ENCODE measurements at places on chromosomes 4 and X.

- no peak for DNase-seq
Observed at GRCh38 chrX:10089378-10089795, 67.4 kb upstream of the CLCN4 start.

GRCh38 chr4:78710536-78710935, 65.6 kb upstream of the BMP2K start:
- DNase-seq = no peak

DNA sequence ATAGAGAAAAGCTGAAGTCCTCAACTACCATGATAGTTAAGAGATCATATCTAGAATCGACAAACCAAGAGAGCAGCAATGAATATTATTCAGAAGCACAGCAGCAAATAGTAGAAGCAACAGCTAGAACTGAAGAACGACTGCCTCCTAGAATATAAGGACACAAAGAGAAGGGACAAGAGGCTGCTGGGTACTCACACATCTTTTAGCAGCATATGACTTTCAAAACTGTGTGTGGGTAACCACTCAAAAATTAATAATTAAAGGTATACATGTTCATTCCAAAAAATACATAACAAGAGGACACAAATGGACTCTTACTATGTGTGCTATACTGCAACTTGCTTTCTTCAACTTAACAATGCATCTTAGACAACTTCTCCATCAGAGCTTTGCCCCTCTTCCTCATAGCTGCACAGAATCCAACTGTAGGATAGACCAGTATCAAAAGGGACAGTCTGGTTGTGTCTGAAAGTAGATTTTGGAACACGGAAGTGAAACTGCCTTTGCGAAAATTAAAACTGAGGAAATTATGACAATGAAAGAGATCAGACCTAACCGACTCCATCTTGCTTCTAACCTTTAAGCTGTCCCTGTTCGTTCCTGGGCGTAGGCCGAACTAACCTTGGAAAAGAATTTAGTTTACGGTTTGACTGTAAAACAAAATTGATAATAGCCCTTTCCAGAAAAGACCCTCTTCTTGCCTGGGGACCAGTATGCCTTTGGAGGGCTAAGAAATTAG, 125.7 kb downstream of the SH3KBP1 start:
- no peak for DNase-seq

- no peak for DNase-seq
Observed at GRCh38 chrX:96687776-96688175, 3.1 kb downstream of the DIAPH2 start.

- no peak for DNase-seq
Observed at GRCh38 chrX:118383120-118383519, 37.2 kb downstream of the WDR44 start.

DNA sequence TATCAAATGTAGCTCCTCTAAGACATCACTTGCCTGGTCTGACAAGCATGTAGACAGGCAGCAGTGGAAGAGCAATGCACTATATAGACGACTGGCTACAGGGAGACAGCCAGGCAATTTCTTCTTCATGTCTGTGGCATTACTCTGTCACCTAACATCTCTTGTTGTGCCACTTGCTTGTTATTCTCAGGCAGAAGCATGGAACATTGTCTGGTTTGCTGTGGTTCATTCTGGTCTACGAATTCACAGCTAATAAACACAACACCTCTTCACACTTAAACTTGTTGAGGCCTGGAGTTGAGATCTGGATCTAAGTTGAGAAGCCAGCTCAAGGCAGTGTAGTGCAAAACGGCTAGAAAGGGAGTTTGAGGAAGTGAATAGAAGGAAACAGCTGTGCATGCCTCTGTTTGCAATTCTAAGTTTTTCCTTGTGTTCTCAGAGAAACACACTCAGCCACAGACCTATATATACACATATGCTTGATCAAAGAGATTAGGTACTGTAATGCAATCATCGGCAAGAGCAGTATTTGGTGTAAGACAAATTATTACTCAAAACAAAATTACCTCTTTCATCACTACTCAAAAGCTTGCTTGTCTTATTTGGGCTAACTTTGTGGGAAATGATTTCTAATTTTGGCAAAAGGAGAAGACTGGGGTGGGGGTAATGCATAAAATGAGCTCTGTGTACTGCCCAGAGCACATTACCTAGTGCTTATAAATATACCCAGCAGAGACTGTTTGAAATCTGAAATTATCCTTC, 243.8 kb downstream of the PPP3CA start:
- no peak for DNase-seq

DNA sequence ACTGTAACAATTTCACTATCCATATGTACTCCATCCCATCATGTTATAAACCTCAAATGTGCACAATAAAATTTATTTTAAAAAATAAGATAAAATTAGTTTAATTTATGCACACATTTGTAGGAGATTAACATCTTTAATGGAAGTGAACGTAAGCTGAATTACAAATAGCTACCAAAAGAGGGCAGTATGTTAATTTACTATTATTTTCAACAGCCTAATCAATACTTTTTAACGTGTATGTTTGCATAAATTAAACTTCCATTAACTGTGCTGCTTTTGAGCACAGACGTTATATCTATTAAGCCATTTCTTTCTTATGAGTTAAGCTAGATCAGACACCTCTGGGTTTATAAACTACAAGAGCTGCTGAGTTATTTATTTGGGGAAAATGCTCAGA, 56.5 kb upstream of the PHKA2 start:
- no peak for DNase-seq

- DNase-seq = no peak
Observed at GRCh38 chr4:26937567-26937966, 76.9 kb downstream of the STIM2 start.

GRCh38 chrX:23557070-23557469, 110.2 kb upstream of the PRDX4 start:
- DNase-seq = no peak

DNA sequence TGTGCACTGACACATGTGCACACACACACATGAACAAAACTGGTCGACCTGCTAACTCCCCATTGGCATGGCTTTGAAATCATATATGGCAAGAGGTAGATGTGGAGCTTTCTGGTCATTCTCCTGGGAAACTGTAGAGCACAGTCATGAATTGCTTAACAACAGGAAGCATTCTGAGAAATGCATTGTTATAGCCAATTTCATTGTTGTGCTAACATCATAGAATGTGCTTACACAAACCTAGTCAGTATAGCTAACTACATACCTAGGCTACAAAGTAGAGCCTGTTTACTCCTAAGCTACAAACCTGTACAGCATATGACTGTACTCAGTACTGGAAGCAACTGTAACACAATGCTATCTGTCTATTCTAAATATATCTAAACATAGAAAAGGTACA, 134.2 kb upstream of the SH3RF1 start:
- DNase-seq = no peak

DNA sequence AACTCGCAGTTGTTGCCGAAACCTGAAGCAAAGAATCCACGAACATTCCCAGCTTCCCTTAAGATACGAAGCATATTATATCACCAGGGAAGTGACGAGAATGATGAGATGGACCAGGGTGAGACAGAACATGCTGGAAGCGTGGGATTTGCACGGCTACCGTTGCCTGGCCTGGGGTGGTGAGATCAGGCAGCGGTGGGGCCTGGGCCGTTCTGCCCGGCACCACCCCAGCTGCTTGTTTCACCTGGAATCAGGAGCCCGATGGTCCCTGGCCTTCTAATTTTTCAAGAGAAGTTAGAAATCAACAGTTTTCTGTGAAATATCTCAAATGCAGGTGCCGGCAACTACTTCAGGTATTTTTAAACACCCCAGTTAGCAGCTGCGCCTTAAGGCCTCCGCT, 5.7 kb downstream of the CLDN22 start:
- no peak for DNase-seq

GRCh38 chrX:319579-320125, 1.1 kb upstream of the GTPBP6 start:
- no peak for DNase-seq

- no peak for DNase-seq
Observed at GRCh38 chr4:109436504-109436903, 2.9 kb downstream of the SEC24B start.

- no peak for DNase-seq
Observed at GRCh38 chr4:107279733-107280132, 243.6 kb upstream of the DKK2 start.

DNA sequence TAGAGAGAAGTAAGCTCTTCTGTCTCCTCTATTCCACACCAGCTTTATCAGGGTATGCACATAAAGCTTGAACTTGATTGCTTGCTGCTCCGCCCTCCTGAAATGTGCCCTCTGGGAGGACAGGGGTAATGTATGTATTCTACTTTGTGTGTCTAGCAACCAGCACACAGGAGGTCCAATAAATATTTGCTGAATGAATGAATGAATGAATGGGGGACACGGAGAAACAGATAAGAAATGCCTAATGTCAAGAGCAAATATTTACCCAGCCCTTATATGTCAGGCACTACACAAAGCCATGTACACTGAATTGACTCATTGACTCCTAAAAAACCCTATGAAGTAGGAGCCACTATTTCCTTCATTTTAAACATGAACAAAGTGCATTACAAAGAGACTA, 2.3 kb upstream of the MSL3 start:
- no peak for DNase-seq

DNA sequence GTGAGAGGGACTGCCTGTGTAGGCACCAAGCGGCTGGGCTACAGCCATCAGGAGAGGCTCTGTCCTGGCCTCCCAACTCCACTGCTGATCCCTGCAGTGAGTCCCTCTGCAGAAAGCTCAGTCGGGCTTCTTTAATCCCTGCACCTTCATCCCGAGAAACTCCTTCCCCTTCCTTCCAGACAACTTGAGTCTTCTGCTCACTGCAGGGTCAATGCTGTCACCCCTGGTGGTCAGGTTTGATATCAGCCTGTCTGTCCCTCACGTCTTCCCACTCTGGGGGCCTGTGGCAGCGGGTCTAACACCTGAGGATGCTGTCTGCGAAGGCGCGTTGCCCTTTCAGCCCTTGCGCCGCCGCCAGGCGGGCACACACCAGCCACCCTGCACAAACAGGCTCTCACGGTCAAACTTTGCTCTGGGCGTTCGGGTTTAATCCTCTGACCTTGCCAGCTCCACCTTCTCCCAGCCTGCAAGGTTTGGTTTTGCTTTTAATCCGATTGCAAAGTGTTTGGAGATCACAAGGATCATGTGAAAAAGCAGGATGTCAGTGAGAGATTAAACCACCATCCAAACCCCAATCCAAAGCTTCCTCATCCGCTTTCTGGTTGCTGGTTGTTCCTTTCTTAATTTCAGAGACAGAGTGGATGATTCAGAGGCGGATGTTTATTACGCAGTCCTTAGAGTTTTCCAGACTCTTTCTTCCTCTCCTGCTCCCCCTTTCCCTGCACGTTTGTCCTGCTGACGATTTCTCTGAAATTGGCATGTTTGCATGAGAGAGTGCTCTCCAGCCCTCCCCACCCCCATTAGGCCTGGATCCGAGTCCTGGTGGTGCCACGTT, 74.8 kb upstream of the SLC34A2 start:
- DNase-seq = no peak

DNA sequence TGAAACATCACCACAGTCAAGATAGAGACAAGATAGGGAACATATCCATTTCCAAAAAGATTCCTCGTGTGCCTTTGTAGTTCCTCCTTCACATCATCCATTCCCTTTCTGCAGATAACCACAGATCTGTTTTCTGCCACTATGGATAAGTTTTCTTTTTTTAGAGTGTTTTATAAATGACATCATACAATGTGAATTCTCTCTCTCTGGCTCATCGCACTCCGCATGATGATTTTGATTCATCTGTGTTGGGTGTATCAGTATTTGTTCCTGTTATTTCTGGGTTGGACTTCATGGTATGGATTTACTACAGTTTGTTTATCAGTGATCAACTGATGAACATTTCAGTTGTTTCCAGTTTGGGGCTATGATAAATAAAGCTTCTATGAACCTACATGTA, 23.2 kb upstream of the ANXA3 start:
- no peak for DNase-seq

DNA sequence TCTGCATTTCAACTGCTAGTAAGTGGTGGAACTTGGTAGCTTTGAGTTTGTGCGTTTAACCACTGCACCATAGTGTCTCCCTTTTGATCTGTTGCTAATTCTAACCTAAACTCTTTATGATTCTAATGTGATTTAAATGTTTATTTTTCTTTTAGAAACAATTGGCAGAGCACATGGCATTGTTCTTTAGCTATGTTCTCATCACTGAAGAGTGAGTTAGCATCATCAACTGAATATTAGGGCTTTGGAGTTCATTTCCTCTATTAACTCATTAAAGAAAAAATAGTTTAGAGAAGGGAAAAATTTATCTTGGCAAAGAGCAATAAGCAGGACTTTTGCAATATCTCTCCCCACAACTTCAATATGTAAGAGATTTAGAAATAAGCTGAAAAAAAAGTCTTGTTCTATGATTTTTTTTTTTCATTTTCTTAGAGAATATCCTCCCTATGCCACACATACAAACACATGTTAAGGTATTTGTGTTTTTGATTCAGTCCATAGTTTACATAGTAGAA, 25.7 kb downstream of the CPEB2 start:
- no peak for DNase-seq

DNA sequence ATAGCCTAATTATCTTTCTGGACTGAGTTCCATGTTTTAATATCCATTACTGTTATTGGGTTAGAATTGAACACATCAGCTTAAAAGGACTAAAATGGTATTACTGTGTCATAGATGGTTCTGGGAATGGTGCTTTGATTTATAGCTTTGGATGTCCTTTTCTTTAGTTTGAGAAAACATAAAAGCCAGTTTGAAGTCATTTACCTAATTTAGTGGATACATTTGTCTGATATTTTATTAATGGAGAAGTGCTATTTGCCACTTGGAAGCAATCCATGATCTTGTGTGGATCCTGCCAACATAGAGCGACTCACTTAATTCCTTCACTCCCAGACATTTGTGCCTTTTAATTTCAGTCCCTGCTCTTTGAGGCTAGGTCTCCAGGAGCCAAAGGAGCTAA, 212.4 kb upstream of the PACRGL start:
- DNase-seq = no peak

DNA sequence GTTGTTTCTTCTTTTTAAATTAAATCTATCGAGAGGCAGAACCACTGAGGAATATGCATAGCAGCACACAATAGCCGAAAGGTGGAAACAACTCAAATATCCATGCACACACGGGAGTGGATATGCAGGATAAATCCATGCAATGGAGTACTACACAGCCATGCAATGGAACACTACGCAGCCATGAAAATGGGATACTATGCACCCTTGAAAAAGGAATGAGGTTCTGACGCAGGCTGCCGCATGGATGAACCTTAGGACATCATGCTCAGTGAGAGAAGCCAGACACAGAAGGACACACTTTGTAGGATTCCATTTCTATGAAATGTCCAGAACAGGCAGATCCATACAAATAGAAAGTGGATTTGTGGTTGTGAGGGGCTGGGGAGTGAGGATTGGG, 18.4 kb upstream of the P2RY8 start:
- no peak for DNase-seq

- no peak for DNase-seq
Observed at GRCh38 chrX:7444967-7445366, 297.0 kb upstream of the PUDP start.

GRCh38 chr4:75698963-75699228, 25.5 kb upstream of the USO1 start:
- no peak for DNase-seq

DNA sequence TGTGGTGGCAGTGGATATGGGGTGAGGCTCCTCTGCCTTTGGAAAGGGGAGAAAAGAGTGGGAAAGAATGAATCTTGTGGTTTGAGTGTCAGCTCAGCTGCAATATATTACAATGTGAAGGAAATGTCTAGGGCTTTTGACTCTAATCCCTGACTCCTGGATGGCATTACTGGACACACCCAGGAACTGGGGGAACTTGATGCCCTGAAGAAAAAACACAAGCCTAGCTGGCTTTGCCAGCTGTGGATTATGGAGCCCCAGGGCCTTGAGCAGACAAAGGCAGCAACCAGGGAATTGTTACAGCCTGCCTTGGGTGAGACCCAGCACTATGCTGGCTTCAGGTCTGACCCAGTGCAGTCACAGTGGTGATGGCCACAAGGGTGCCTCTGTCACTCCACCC, 57.1 kb upstream of the CYSLTR1 start:
- no peak for DNase-seq

All from omental fat pad (tissue), 4 donors.